ENCODE measurements at places on chromosomes 1 and 21. TPM values are rescaled to one million over a fixed set of nuclear protein-coding genes. Genes with fewer than 3 reads are reported as not detected.

DNA sequence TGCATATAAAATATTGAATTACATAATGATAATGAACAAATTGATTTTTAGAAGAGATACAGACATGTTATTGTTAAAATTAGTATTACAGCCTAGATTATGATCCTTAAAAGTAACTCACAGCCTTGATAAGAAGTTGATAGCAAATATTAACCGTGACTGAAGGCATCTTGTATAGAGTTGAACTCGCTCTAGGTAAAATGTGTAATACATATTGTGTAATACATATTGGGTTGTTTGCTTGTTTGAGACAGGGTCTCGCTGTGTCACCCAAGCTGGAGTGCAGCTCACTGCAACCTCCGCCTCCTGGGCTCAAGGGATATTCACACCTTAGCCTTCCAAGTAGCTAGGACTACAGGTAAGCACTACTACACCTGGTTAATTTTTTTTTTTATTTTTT is 269.9 kb downstream of the BRINP3 start:
- no peak for DNase-seq

- DNase-seq = no peak
Observed at GRCh38 chr1:73160759-73161158, 878.4 kb upstream of the NEGR1 start.

DNA sequence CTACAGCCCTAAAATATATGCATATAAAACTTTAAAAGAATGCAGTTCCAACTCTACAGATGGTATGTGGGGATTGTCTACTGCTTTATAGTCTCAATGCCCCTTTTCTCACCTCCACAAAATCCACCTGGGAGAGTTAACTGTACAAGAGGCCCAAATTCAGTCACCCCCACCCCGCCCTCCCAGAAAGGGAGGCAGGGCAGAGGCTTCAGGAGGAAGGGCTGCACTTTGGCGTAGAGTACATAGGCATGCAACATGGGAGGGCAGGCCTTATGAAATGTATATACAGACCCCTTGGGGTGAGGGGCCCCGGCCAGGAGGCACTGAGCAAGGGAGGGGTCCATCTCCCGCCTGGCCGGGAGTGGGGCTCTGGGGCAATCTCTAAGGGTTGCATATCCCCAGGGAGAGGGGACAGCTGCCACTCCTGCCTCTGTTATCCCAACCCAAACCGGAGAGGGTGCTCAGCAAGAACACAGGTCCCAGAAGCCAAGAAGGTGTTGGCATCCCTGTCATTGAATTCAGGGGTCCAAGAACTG is 1.3 kb upstream of the PYGO2 start:
- DNase-seq = no peak

GRCh38 chr1:40014253-40014706 is 26.2 kb upstream of the CAP1 start:
- no peak for DNase-seq

DNA sequence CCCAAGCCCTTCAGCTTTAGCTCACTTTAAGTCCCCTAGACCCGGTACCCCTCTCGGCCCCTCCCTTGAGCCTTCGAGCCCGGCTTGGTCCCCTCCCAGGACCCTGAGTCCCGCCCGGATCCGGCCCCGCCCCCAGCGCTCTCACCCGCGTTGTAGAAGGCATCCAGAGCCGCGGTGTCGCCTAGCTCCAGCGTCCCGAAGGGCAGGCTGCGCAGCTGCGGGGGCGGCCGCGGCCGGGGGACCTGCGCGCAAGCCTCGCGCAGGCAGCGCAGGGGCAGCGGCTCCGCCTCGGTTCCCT is 699 bp downstream of the MAP3K6 start:
- peak; percentile 97 for DNase-seq

GRCh38 chr1:206461602-206462455 is 8.4 kb upstream of the IKBKE start:
- DNase-seq = no peak

GRCh38 chr1:226723657-226724532 is 15.2 kb downstream of the ITPKB start:
- no peak for DNase-seq

DNA sequence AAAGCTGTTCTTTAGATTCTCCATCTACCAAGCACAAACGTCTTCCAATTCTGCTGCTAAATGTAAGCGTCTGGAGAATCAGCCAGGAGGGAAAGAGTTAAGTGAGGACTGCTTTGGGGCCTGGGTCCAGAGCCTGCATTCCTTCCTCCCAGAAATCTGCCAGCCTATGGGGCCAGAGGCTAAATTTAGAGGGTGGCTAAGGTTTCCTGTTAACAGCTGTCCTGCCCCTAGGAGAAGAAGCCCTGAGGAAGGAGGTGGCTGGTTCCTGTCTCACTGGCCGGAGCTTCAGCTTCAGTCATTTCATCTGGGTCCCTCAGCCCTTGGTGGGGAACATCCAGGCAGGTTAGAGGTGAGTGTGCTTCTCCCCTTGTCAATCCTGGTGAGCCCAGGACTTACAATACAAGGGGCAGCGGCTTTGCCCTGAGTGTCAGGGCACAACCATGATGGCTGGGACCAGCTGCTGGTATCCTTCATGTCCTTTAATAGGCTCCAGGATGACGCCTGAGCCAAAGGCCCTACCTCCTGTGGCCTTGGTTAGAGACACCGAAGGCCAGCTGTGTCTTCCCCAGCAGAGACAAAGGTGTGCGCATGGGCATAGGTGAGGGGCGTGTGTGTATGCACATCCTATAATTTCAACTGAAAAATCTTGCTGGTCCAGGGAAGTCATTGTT is at the start of gene STYXL2:
Gene STYXL2 (plus strand): TSS at position 230 of the 671 bp plus-strand sequence. CDS start 775 bp downstream, outside the sequence.
- DNase-seq = no peak

DNA sequence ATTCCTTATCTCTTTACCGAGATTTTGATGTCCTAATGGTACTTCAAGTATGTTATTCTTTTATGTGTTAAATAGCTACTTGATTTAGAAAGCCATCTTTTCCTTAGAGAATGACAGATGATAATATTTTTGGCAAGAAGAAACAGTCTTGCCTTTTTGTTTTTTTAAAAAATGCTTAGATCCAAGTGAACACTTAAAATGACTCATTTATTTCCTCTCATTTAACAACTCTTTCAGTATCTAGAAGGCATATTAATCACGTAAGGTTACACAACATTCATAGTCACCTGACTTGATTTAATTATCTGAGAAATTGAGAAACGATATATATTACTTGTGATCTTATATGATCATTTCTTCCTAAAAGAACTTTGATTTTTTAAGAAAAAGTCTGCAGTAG is 52.4 kb downstream of the SUCO start:
- DNase-seq = no peak

- no peak for DNase-seq
Observed at GRCh38 chr21:40803101-40803500, 43.9 kb downstream of the DSCAM start.

DNA sequence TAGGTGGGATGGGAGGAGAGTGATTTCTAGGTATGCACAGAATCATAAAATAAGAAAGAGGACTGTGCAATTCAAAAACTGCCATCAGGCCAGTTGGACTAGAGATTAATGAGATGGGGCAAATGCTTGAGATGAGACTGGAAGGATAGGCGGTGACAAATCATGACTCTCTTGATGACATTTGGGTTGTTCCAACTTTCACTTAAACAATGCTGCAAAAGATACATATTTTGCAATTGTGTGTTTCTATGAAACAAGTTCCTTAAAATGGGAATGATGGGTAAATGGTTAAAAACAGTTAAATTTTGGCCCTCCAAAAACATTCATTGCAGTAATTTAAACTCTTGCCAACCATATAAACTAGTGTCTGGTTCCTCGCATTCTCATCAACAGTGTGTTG is 55.2 kb downstream of the RNASEL start:
- no peak for DNase-seq

DNA sequence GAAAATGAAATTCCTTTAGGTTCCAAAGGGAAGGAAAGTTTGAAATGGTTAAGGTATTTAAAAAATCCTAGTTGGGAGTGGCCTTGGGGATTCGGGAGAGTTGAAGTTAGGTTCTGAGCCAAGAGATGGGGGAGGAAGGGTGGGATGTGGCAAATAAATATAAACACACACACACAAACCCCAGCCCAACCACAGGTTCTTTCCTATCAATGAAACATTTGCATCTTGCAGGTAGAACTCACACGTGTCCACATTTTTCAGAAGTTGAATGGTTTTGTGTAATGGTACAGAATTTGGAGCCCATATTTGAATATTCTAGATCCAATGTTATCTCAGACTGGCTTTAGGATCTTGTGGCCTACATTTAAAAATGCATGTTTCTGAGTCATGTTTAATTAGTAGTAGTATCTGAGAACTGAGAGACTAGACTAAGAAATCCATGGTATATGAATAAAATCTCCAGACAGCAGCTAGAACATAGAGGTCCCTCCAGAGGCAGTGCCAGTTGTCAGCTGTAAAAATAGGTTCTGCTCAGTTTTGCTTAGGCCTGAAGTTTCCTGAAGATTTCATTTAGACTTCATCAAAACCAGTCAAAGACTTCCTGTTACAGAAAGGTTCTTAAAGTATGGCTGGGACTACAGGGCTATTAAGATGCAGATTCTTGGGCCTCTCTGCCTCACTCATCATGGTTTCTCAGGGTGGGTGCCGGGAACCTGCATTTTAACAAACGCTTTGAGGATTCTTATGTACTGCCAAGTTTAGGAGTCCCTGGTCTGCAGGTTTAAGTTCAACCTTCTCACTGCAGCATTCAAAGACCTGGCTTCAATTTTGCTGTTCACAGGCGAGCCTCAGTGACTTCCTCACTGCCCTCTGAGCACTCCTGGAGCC is 21.3 kb downstream of the RUNX1 start:
- no peak for DNase-seq

- DNase-seq = no peak
Observed at GRCh38 chr1:91053630-91054029, 31.8 kb upstream of the ZNF644 start.

- DNase-seq = no peak
Observed at GRCh38 chr1:212457740-212458338, 25.1 kb downstream of the NENF start.

DNA sequence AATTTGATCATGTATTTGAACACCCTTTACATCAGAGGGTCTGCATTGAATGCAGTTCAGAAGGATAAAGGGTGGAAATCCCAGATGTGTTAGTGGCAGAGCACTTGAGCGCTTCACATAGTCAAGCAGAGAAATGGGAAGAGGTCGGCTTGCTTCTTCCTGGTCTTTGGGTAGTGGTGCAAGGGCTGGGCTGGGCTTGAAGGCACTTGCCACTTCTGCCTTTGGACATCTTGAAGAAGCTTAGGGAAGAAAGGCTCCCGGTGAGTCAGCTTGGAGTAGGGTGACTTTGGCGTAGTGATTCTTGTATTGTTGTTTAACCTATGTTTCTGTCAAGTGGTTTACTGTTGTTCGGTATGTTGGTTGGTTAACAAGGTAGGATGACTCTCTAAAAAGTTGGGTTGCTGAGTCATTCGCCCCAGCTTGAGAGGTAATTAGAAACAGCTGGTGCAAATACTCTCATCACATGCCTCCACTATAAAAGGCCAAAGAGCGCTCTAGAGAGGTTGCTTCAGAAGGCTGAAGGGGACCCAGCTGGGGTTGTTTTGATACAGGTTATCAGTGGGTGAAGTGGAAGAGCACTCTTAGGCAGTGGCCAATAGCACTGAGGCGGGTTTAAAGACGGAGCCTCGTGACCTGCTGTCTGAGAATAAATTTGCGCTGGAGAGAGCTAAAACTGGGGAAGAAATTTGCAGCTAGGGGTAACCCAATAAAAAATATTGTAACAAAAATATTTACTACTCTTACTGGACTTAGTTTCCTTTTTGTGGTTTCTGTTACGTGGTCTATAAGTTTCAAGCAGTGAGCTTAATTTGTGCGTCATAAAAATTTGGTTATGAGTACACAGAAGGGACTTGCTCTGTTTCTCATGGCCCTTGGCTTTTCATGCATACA is 1.4 kb downstream of the BACH1 start:
- DNase-seq = peak; percentile 82

DNA sequence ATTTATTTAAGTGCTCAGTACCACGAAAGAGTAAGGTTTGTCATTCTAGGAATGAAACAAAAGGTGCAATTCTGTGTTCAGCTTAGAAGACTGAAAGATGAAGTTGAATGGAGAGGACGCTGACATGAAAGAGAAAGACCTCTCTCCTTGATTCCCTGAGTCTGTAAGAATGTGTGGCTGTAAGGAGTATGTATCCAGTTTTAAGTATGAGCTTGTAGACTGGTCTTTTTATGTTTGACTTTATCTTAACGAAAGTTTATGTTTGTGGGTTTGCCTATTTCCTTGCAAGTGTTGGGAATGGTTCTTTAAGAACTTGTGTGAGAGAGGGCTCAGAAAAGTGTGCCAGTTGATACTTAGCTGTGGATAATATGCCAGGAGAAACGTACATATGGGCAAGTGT is 1.4 kb downstream of the CHD1L start:
- no peak for DNase-seq

GRCh38 chr1:193960499-193960898 is 774.1 kb upstream of the B3GALT2 start:
- DNase-seq = no peak

- DNase-seq = peak; percentile 86
Observed at GRCh38 chr1:92485381-92486250, 1.1 kb downstream of the GFI1 start.

Gene NTMT2
- total RNA-seq = not detected

Gene RIPPLY3
- not detected for total RNA-seq

Gene FMO1
- 1.0 TPM for total RNA-seq

Gene KCNJ15
- total RNA-seq = 2.3 TPM

Gene COL6A1
- 606 TPM for total RNA-seq

Gene CCDC27
- total RNA-seq = not detected

Gene KCNJ10
- total RNA-seq = 0.19 TPM

Gene TESK2
- 2.8 TPM for total RNA-seq

Gene RABGGTB
- 49.9 TPM for total RNA-seq

All from posterior vena cava (tissue), 2 donors.